SW480 (cell line): ENCODE measurements at places on chromosomes 1 and 21.
A peak's percentile ranks its signal among the peaks of the same experiment; 100 is the strongest.

DNA sequence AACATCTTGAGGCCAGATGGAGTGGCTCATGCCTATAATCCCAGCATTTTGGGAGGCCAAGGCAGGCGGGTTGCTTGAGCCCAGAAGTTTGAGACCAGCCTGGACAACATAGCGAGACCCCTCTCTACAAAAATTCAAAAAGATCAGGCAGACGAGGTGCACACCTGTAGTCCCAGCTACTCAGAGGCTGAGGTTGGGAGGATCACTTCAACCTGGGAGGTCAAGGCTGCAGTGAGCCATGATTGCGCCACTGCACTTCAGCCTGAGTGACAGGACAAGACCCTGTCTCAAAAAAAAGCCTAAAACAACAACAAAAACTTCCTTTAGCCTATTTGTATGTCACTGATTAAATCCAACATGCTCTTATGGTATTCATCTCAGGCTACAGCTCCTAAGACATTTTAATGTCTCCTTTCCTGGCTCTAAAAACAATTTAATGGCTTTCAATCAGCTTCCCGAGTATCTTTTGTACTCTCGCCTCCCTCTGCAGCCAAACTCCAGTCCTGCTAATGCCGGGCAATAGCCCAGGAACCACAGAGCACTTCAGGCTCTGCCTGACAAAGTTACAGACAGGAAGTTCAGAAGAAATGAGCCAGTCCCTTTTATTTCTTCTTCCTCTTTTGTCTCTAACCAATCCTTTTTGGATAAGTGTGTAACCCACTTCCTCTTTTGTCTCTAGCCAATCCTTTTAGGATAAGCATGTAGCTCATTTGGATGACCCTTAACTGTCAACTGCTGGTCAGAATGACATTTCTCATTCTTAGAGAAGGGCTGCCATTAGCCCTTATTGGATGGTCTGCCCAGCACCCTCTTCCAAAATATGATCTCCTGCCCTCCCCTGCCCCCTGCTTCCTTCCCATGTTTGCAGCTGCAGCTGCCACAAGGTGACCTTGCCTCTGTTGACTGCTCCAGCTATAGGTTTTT is 6.6 kb upstream of the DOP1B start:
- DNase-seq: no peak

- DNase-seq: no peak
Measured at GRCh38 chr1:96240438-96240837, 481.1 kb upstream of the PTBP2 start.

DNA sequence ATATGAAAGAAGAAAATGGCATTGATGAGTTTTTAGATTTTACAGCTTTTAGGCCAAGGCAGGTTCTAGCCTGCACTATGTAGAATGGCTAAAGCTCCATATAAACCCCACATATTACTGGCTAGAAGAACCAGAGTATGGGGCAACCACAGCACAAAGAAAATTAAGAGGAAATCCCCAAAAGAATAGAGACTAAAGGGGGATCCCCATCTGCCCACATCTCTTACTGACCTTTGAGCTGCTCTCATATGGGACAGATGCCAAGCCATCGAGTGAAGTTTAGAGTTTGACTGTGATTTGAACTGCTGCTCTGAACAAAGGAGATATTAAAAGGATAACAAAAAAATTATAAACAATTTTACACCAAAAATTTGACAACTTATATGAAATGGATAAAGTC is 102.2 kb upstream of the HAO2 start:
- DNase-seq: no peak

- DNase-seq: no peak
Measured at GRCh38 chr1:51172811-51173210, 63.3 kb upstream of the RNF11 start.

GRCh38 chr1:27519331-27520258 is 29.6 kb upstream of the WASF2 start:
- no peak for DNase-seq

DNA sequence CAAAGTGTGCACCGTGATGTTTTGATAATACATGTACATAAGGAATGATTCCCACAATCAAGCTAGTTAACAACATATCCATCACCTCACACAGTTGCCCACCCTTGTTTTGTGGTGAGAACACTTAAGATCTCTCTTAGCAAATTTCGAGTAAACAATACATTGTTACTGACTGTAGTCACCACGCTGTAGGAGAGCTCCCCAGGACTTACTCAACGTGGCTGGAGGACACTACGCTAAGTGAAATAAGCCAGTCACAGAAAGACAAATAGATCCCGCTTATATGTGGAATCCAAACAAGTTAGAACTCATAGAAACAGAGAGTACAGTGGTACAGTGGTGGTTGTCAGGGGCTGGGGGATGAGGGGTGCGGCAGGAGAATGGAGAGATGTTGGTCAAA is 24.8 kb downstream of the GPR137B start:
- DNase-seq: no peak

DNA sequence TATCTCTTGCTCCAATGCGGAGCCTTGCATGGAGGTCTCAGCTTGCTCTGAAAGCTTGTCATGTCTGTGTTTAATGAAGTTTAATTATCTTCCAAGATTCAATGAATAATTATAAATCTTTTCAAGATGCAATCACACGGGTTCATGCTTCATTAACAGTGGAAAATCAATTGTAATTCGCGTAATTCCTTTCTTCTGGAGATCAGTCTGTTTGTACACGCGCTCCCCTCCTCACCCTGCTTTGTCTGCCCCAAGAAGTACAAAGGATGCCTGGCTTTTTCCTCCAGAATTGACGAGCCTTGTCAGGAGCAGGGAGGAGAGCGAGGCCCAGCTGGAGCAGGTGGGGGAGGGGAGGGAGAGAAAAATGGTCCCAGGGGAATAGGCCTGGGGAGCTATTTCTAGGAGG is 65.0 kb upstream of the DISP3 start:
- no peak for DNase-seq

- no peak for DNase-seq
Measured at GRCh38 chr1:156006666-156007376, 13.9 kb downstream of the SSR2 start.

GRCh38 chr1:106875622-106876021 is 180.9 kb upstream of the PRMT6 start:
- DNase-seq: no peak

DNA sequence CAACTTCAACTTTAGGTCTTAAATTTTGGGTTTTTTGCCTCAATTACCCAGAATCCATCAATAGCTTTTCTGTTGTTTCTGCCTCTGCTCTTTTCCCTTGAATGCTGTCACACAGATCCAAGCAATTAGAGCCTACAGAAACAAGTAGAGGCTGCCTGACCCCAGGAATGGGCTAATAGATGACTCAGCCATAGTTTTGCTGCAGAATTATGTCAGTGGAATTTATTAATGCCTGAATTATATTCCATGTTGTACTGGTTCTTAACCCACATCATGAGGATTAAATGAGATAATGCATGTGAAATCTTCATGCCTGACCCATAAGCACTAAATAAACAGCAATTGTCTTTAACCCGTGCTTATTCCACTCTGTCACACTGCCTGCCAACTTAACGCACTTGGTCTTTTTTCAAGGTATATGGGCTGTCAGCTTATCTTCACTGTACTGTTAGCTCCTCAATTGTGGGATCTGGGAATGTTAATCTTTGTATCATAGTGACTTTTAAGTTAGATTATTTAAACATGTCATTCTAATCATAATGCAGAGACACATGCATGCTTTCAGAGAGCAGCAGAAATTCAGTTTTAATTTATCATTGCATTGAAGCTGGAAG is 213.3 kb downstream of the ROR1 start:
- DNase-seq: no peak

- DNase-seq: no peak
Measured at GRCh38 chr1:71834601-71835441, 447.5 kb downstream of the NEGR1 start.

GRCh38 chr1:211738691-211739301 is 63.4 kb upstream of the NEK2 start:
- peak; percentile 66 for DNase-seq

GRCh38 chr1:80825067-80825466 is 975.7 kb upstream of the ADGRL2 start:
- no peak for DNase-seq

DNA sequence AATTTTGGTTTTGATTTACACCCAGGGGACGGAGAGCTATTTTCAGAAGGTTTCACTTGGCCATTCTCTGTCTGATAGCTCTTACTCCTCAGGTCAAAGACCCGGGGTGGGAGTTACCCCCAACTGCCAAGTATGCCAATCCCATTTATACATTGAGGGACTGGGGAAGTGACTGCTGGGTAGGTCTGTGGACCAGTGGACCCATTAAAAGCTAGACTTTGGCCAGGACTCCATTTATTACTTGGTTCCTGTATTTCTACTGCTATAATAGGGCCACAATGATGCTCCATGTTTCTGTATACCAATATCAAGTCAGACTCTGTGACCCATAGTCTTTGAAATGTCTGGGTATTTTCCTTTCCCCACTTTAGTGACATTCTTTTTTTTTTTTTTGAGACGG is 14.6 kb downstream of the ZFYVE9 start:
- no peak for DNase-seq

- DNase-seq: no peak
Measured at GRCh38 chr1:209786146-209786545, 1.8 kb upstream of the C1orf74 start.

- DNase-seq: no peak
Measured at GRCh38 chr1:30763651-30764248, 6.2 kb upstream of the LAPTM5 start.

DNA sequence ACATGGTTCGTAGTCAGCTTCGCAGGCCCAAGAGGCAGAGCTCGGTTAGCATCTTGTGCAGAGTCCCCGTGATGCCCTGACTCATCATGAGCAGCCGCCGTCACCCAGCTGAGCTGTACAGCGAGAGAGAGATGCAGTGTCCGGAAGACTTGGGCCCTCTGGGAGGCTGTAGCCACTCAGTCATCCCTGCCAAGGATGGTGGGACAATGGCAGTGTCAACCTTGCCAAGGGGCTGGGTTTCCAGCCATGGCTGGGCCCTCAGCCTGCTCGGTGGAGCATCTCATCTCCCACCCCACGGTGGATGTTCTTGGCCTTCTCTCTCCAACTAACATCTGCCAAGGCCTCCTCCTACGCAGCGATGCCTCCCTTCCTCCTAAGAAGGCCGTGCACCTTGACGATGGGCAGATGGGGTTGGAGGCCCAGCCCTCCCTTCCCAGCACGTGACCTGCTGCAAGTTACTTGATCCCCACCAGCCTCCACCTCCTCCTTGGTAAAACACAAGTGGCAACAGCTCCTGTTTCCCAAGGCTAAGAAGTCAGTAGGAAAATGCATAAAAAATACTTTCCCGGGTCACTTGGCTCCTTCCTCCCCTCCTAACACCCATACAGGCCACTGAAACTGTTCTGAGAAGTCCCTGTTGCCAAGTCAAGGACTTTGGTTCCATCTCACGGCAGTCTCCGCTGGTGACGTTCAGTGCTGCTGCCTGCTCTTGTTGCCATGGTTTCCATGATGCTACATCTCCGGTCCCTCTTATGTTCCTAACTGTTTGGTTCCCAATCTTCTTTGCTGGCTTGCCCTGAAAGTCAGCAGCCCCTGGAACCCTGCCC is 384.7 kb upstream of the VAMP3 start:
- no peak for DNase-seq

- no peak for DNase-seq
Measured at GRCh38 chr1:156458181-156458503, 42.4 kb downstream of the MEF2D start.

DNA sequence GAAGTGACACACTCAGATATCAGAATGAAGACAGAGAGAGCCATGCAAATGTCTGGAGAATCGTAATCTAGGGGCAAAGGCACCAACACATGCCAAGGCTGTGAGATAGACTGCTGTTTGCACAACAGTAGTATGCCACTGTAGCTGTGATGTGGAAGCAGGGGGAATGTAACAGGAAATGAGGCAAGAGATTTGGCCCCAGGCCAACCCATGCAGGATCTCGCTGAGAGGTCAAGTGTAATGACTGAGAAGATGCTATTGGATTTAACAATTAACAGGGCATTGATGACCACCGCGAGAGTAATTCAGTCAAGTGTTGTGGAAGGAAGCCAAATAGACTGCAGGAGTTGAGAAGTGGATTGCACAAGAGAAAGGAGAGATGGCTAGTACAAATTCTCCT is 107.3 kb upstream of the ST6GALNAC5 start:
- DNase-seq: no peak

DNA sequence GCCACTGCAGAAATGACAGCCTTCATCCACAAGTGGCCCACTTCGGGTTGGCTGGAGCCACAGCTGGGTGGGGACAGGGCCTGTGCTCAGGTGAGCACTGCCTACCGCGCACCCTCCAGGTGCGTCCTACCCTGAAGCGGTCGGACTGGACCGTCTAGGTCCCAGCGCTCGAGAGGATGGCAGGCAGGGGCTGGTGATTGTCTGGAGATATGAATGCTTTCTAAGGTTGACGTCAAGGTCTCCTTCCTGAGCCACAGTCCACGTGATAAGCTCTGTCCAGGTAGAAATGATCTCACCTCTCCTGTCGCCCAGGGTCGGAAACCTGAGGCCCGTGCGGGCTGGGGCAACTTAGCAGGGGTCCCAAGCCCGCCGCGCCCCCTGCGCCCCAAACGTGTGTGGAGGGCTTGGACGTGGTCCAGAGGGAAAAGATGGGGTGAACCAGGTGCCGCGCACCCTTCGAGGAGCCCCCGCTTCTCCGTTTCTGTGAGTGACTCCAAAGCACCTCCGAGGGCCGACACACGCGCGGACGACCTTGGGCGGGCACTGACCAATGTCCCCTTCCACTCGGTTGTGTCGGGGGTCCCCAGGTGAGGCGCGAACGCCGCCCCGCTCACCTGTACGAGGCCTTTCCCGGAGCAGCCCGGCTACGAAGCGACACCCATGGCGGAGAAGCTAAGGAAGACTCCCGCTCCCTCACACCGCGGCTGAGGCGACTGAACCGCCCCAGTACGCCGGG is 853 bp upstream of the DOP1B start:
- peak; percentile 44 for DNase-seq

GRCh38 chr1:42177541-42177981 is 13.0 kb upstream of the GUCA2A start:
- DNase-seq: no peak

DNA sequence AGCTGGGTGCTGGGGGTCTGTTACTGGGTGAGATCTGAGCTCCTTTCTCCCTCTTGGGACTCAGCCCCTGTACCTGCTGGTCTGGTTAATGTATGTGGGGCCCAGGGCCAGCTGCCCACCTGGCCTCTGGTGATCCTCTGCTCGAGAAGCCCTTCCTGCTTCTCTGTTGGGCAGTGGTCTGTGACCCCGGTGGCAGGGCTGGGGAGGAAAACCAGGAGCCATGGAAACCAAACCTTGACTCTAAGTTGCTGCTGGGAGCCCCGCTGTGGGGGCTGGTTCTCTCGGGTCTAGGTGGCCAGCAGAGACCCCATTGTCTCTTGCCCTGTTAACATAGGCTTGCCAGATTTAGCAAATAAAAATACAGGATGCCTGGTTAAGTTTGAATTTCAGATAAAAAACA is 1.3 kb downstream of the PADI1 start:
- no peak for DNase-seq

- no peak for DNase-seq
Measured at GRCh38 chr1:43292216-43292615, 6.8 kb upstream of the C1orf210 start.

GRCh38 chr1:223177681-223178080 is 34.6 kb upstream of the TLR5 start:
- no peak for DNase-seq

DNA sequence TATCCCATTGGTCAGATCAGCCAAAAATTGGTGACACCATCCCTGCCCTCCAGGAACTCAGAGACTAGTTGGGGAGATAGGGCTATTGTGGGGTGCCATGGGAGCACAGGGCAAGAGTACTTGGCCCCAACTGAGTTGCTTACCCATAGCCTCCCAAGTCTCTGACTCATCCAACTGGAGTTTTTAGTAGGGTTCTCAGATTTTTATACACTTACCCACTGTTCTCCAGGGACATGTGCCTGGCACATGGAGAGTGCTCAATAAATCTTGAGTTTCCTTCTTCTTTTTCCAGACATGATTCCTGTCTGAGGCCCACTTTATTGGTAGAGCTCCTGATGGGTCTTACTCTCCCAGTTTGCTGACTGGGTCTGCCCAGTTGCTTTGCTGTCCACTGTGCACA is 56.7 kb downstream of the OVGP1 start:
- no peak for DNase-seq
